Gastroesophageal sphincter (tissue), 4 donors: ENCODE measurements at places on chromosomes 3 and 15.

DNA sequence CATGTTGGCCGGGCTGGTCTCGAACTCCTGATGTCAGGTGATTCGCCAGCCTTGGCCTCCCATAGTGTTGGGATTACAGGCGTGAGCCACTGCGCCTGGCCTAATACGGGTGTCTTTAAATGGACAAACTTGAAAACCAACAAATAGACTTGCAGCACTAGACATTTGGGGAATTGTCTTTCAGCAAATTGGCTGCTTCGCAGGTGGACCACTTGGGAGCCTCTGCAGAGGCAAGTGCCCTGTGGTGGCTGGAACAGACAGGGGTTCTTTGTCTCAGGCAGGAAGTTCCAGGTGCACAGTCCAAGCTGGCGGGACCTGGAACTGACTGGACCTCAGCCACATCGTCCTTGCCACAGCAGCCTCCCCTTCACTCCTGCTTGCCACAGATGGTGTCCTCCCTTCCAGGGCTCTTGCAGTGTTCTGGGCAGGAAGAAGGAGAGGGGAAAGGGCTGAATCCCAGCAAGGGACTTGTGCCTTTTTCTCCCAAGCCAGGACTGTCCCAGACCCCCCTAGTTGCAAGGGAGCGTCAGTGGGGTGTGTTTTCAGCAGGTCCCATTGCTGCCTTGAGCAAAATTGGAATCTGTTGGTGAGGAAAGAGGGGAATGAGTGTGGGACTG, 94.3 kb downstream of the TBC1D2B start:
- ATAC-seq: no peak

DNA sequence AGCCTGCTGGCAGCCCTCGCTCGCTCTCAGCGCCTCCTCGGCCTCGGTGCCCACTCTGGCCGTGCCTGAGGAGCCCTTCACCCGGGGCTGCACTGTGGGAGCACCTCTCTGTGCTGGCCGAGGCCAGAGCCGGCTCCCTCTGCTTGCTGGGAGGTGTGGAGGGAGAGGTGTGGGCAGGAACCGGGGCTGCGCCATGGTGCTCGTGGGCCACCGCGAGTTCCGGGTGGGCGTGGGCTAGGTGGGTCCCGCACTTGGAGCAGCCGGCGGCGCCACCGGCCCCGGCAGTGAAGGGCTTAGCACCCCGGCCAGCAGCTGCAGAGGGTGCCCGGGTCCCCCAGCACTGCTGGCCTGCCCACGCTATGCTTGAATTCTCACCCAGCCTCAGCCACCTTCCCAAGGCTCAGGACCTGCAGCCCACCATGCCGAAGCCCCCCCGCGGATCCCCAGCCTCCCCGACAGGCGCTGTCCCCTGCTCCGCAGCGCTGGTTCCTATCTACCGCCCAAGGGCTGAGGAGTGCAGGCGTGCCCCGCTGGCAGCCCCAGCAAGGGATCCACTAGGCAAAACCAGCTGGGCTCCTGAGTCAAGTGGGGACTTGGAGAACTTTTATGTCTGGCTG, 863.3 kb downstream of the IGSF11 start:
- no peak for ATAC-seq

DNA sequence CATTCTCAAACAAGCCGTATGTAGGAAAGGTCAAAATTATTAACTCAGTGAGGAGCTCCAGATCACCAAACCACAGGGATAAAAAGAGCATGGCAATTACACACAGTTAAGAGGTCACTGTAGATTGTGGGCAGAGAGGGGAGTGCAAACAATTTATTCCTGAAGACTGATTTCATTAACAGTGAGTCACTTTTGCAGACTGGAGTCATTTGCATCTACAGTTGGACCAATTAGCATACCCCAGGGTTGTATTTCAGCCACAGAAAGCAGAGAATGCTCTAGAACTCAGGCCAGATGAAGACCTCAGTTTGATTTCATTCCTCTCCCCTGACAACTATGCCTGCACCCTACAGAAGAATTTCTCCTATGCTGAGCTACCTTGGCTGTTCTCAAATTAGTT, 40.1 kb downstream of the SETMAR start:
- ATAC-seq: no peak

GRCh38 chr15:48718646-48719045, 73.1 kb upstream of the FBN1 start:
- ATAC-seq: no peak

GRCh38 chr3:33717616-33717865, 513 bp downstream of the CLASP2 start:
- peak; percentile 78 for ATAC-seq

- ATAC-seq: no peak
These were observed 6.4 kb downstream of the NUDT16 start for GRCh38 chr3:131387796-131388489.
